ENCODE measurements at places on chromosomes 11 and 22.

DNA sequence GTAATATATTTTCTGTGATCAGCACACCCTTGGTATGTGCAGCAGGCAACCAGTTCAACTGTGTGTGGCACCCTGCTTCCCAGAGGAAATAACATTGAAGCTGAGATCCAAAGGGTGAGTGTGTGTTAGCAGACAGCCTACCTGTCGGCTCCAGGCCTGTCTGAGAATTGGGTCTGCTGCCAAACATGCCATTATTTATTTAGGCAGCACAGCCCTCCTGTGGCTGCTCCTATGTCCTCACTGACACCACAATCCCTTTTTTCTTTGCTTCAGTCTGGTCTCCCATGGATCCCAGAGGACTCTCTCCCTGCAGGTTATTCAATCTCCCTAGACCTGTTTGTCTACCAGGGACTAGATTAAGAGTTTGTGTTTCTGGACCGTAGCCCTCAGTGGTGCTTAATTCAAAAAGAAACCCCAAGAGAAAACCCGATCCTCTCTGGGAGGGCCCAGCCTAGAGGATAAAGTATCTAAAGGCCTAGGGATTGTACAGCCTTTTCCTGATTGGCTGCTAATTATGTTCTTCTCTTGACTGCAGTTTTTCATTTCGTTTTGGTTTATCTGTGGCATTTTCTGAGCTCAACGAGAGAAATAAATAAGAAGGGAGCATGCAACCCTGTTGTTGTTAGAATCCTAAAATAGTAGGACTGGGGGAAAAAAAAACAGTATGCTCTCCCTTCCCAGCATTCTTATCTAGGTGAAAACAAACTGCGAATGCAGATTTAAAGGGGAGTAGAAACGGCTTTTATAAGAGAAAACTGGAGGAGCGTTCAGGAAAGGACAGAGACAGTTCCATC, 24.1 kb downstream of the KCNE3 start:
- no peak for DNase-seq

GRCh38 chr11:58617976-58618557, 4.4 kb upstream of the CNTF start:
- DNase-seq, result peak; percentile 16

- no peak for DNase-seq
These were observed 198.5 kb downstream of the MYO18B start for GRCh38 chr22:25940479-25940878.

- no peak for DNase-seq
These were observed 10.7 kb downstream of the RAB30 start for GRCh38 chr11:83060965-83061364.

DNA sequence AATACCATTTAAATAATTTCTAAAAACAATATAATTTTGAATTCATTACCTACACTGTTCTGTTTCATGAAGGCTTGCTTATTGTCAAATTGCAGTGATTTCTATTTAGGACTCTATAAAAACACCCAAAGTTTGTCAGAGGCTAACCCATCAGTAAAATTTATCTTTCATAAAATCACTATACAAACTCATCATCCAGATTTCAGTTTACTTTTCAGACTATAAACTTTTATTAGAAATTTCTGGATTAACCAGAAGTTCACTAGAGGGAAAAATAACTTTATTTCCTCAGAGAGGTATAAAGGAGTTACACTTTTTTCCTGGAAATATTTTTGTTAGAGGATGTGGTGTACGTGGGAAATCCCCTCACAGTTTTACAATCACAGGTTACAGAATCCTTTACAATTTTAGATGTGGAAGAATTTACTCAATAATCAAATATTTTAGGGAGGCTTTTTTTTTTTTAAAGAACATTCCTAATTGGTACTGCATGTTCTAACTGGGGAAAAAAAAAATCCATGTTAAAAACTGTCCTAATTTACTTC, 176.7 kb downstream of the SWAP70 start:
- DNase-seq, result no peak

DNA sequence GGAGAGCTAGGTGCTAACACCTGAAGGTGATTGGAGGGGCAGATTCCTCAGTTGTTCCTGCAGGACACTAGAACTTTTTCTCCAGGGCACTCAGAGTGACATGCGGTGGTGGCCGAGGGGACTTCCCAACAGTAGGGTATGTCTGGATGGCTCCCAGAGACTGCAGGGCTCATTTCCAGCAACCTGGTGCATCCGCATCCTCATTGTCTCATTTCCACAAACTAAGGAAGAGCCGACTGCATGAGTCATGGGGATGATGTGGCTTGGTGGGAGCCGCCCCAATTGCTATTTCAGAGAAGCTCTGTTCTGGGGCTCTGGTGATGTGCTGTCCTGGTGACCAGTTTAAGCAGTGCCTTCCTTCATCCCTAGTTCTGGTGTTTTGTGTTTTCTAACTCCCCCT, 2.8 kb upstream of the ROBO4 start:
- no peak for DNase-seq

DNA sequence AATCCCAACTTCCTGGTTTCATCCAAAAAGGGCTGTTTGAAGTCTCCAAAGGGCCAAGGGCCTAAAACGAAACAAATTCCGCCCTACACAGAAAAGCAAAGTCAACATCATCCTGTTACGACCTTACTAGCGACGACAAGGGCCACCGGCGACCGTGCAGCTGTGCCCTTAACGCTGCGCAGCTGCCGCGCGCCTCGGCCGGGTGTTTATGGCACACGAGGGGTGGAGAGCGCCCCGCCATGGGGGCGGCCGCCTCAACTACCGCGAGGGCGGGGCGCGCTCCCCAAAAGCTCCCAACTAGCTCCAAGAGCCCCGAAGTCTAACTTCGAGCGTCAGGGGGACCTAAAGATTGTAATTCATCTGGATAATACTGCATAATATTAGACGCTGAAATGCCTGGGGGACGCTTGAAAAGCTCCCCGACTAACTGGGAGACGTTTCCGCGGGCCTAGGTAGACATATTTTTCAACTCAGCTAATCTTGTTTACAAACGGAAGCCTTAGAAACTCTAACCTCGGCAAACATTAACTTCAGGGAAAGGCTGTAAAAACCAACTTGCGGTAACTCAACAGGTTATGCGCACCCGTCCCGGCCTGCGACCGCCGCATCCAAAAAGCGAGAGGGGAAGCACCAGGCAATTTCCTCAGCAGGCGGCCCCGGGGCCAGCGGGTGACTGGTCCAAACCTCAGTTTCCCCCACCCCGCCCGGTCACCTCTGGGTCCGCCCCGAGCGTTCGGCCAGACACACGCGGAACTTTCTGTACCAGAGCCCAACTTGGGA, 694 bp downstream of the TMEM123 start:
- peak; percentile 93 for DNase-seq

DNA sequence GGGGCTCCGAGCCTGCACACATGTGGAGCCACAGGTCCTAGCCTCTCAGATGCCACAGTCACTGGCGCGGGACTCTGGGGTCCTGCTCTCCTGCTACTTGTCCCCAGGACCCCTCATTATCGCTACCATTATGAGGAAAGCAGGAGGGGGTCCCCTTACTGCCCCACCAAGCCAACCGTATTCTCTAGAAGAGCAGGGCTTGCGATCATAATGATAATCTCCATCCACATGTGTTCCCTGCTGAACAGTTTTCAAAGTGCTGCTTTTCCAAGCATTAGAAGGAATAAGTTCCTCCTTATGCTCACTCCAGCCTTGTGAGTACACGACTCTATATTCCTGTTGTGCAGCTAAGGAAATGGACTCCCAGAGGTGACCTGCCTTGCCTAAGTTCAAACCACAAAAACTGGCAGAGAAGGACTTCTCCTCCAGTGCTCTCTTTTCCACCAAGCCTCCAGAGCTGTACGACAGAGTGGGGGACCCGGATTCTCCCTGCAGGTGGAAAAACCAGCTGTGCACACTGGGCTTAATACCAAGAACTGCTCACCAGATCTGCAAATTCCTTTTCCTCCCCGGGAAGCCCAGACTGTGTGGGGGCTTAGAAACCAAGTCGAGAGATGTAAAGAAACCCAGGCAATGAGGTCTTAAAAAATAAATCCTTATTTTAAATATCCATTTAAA, 92.8 kb upstream of the DRD2 start:
- no peak for DNase-seq

GRCh38 chr11:9615031-9615451, 41.6 kb downstream of the WEE1 start:
- peak; percentile 95 for DNase-seq

DNA sequence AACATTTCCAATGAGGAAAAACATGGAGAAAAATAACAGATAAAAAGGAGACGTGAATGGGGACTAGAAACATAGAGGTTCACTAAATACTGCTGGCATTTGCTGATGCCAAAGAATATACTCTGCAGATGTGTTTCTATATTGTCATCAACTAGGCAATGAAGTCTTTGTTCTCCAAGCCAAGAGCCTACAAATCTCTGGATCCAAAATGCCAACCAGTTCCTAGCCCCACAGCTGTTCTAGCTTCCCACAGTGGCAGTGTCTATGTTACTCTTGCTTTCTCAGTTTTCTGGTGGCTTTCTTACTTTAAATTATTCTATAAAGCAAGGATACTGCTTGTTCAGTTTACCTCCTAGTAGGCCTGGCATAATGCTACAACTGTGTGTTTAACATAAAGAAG, 977.9 kb upstream of the CCDC90B start:
- no peak for DNase-seq

DNA sequence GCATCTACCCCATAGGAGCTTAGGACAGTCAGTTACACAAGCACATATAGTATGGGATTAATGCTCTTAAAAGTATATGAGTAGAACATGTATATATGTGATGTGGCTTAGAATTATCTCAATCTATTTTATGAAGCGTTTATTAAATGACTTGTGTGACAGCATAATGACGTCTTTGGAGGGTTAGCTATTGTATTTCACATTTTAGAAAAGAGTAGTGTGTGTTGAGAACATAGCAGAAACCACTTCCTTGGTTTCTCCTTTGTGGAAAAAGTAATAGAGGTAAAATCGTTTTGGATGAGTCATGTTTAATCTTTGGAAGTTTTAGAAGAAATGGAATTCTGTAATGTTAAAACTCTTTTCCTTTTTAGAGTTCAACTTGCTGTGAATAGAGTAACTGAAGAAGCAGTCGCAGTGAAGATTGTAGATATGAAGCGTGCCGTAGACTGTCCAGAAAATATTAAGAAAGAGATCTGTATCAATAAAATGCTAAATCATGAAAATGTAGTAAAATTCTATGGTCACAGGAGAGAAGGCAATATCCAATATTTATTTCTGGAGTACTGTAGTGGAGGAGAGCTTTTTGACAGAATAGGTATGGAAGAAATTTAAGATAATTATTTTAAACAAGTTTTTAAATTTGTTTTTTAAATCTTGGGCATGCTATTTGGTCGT, 2.4 kb downstream of the CHEK1 start:
- no peak for DNase-seq

GRCh38 chr11:30561691-30562415, 24.3 kb downstream of the MPPED2 start:
- DNase-seq, result no peak

DNA sequence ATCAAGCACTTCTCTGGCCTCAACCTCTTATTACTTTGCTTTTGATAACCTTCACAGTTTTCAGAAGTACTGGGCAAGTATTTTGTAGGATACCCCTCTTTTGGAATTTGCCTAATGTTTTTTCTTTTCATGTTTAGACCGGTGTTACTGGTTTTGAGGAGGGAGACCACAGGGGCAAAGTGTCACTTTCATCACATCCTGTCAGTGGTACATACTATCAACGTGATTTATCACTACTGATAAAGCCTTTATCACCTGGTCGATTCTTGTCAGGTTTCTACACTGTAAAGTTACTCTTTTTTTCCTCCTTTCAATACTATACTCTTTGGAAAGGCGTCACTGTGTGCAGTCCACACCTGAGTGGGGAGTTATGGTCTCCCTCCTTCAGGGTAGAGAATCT, 26.7 kb downstream of the QSER1 start:
- DNase-seq, result no peak
